ENCODE measurements at places on chromosomes 4 and X.

GRCh38 chr4:181674315-181674875 lies 568.8 kb upstream of the TENM3 start:
- DNase-seq = no peak

GRCh38 chrX:119529345-119530276 lies 35.6 kb downstream of the STEEP1 start:
- no peak for DNase-seq

DNA sequence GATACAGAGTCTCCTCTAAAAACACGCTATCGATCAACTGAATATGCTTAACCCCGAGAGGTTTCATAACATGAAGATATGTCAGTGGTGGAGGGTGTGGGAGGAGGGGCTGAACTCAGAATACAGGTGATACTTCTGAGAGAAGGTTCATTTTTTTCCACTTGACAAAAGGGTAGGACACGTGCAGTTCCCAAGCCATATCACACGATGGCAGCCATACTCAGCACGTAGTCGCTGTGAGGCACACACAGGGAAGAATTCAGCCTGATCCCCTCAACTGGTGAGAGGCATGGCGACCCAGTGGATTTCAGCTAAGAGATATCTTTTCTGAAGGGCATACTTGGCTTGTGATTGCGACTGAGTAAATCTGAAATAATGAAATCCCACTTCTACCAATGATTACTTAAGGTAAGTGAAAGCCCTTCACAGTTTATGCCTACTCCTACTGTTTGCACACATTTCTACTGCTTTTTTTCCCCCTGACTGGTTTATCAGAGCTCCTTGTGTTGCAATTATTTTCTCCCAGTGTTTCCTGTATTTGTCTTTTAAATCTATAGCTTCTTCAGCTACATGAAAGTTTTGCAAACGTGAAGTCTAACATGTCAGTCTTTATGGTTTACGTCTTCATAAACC lies 133.1 kb downstream of the CORIN start:
- DNase-seq = no peak

GRCh38 chr4:147528054-147528453 lies 47.2 kb downstream of the EDNRA start:
- DNase-seq = no peak

DNA sequence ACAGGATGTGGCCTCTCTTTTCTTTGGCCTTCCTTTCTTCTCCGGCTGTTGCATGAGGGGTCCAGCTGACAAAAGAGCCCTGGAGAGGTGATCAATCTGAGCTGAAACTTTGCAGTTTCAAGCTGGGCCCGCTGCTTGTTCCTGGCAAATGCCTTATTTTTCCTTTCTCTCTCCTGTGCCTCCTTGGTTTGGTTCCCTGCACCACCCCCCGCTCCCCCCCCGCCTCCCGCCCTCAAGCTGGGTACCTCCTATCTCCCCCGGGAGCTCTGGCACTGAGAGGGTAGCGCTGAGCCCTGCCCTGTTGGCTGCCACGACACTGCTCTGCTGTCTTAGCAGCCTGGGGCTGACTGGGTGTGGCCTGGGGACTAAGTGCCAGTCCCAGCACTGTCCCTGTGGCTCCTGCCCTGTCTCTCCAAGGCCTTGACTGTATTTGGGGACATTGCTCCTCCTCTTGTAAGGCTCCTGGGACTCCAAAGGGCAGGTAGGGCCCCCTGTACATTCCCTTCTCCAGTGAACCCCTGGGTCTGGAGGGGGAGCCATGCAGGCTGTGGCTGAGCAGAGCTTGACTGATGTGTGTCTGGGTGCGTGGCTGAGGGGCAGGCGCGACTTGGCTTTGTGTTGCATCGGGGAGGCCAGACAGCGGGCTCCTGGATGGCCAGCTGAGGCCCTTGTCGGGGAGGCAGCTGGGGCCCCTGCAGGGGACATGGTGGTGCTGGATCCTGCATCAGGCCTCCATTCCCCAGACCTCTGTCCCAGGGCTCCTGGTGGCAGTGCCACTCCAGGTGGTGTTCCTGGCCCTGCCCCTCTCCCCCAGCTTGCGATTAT lies 1.1 kb downstream of the PLXNA3 start:
- DNase-seq = no peak

DNA sequence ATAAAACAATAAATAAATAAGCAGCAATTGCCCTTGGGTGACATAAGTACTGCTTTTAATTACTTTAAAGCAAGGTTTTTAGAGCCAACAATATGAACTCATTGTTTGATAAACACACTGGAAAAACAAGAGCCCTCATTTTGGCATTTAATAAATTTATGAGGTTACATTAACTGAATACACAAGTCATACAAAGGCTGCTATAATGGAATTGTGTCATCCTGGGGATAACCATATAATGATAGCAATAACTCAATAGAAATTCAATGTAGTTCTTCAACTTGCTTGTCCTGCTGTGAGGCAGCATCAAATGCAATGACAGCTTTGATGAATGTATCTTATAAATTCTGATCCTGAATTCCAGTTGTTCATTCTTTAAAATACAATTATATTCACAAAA lies 1512.5 kb downstream of the STIM2 start:
- DNase-seq = no peak

GRCh38 chrX:40244980-40245379 lies 147.2 kb upstream of the BCOR start:
- no peak for DNase-seq

DNA sequence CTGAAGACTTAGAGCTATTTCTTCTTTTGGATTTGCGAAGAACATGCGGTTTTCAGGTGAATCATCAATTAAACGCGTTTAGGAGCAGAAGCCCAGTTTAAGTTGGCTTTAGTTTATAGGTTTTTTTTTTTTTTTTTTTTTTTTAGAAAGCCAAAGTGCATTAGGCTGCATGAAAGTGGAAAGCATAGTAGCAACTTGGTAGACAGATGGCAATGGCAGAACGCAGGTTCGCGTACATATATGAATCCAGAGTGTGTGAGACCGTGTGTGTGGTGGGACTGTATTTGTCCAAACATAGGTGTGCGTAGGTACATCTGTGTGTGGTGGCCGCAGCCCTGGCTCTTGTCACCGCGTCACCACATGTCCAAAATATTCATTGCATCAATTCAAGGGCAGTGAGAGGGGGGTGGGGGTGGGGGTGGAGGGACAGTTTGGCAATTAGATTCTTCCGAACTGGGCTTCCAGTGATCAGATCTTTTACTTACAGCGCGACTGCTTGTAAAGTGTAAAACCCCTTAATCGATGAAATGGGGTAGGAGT lies 901 bp downstream of the JADE1 start:
- no peak for DNase-seq

DNA sequence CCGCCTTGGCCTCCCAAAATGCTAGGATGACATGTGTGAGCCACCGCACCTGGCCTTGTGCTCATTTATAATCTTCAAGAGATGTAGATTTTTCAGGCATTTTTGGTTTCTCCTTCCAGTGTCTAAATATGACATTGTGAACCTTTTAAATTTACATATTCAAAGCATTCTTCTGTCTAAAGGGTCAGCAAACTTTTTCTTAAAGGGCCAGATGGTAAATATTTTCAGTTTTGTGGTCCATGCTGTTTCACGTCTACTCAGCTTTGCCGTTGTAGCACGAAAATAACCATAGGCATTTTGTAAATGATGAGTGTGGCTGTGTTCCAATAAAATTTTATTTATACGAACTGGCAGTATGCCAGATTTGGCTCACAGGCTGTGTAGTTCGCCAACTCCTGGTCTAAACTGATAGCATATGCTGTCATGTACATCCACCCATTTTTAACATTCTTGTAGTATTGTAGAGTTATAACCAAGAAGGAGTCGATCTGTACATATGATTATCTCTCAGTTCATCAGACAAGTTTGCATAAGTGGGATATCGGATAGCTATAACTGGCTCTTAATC lies 12.7 kb upstream of the GCNA start:
- no peak for DNase-seq

DNA sequence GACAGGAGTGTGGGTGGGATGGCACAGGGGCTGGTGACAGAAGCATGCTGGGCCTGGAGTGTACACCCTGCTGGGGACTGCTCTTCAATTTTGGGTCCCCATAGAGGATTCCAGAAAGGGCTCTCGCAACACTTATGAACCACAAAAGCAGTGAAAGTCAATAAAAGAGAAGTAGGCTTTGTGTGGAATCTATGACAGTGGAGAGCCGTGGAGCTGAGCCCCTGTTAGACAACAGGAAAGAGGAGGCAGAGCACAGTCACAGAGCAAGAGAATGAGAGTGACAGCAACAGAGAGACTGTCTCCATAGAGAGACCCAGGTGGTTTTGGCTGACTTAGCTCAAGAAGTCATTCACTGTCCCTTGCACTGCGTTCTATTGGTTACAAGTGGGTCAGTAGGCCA lies 135.1 kb upstream of the ATP6AP2 start:
- no peak for DNase-seq

GRCh38 chr4:174089711-174090110 lies 193.8 kb downstream of the FBXO8 start:
- DNase-seq = no peak

- no peak for DNase-seq
Measured at GRCh38 chr4:81404294-81404693, 67.4 kb downstream of the RASGEF1B start.

DNA sequence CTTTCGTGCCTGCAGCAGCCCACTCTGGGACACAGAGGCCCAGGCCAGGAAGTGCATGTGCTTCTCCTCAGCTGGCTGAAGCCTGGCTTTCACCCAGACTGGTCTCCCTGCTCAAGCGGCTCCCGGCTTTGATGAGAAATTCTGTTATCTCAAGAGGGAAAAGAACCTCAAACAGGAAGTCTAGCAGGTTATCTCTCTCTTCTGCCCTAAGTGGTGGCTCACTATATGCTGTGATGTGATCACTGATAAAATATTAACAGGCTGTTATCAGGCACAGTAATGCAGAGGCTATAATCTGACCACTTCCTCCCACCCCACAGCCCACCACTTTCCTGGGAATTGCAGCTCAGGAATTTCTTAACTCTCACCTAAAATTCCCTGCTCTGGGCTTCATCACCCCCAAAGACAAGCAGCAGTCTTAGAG lies 13.3 kb downstream of the CLDN2 start:
- no peak for DNase-seq

GRCh38 chr4:122899682-122900081 lies 22.7 kb downstream of the NUDT6 start:
- DNase-seq = no peak
